ENCODE measurements at places on chromosomes 6 and 20.

- DNase-seq, result no peak
Measured at GRCh38 chr6:1620504-1621069, 10.9 kb downstream of the FOXC1 start.

DNA sequence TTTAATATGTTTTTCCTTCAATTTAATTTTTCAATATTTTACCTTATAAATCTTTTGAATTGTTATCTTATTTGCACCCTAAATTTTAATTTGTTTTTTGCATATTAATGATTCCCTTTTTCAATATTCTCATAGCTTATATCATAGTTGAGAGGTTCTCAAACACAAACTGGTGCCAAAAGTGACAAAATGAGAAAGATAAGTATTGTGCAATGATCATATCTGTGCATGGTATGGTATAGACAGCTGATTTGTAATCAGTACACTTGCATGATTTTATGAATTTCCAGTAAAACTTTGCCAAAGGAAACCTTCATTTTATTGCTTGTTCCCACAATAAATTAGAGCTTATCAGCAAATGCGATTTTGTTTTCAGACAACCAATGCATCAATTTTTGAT lies 161.0 kb upstream of the HDAC2 start:
- DNase-seq, result no peak

- peak; percentile 75 for DNase-seq
Measured at GRCh38 chr20:7770578-7770977, 169.7 kb downstream of the HAO1 start.

- no peak for DNase-seq
Measured at GRCh38 chr6:13172291-13172690, 156.0 kb downstream of the TBC1D7 start.

DNA sequence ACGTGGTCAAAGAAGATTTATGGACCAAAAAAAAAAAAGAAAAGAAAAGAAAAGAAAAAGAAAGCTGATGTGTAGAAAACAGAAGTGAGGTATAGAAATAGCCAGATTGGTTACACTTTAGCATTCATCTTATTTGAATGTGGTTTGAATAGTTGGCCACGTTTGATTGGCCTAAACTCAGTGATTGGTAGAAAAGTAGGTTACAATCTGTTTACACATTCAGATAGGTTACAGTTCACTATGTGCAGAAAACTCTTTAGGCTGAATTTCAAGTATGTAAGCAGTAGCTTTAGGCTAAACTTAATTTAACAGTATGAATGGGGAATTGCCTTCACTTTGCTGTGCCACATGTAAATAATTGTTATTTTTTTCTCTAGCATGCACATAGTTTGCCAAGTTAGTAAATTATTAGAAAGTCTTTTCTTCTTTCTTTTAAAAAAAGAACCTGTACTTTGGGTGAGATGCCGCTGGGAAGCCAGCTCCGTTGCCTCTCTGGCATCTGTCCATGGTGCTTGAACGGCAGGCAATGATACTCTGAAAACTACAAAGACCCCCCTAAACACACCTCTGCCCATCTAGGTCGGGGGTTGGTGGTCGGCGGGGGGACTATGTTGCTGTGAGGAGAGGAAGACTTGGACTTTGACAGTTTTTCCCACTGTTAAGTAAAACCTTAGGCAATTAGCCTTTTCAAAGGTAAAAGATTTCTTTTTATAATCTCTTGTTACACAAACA lies 173.0 kb downstream of the AIG1 start:
- DNase-seq, result no peak

DNA sequence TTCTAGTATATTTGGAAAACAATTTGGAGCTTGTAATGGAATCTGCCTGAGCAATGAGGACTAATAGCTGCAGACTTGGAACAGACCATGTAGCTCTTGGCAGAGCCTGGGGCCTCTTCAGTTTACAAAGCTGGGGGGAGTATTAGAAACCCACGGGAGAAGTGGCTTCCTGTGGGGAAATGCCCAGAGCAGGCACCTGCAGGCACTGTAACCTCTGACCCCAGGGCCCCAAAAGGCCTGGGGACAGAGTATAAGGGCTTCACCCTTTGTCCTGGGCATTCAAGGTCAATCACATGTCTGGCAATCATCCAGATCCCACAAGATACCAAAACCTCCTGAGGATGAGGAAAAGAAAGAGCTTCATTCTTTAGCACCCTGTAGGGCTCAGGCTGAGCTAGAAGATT lies 19.4 kb downstream of the PKIG start:
- no peak for DNase-seq

- peak; percentile 55 for DNase-seq
Measured at GRCh38 chr20:20363799-20364592, 3.9 kb upstream of the INSM1 start.

DNA sequence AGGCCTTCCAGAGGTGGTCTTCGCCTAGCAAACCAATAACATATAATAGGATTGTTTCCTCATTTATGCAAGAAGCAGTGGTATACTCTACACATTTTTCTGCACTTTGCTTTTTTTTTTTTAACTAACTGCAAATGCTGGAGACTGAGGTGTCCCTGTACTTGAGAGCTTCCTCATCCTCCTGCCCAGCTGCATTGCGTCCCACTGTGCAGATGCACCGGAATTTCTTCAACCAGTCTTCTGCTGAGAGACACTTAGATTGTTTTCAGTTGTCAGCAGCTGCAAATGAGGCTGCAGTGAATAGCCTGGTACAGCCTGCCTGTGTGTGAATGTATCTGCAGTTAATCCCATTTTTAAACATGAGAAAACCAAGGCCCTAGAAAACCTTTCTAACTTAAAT lies 11.5 kb downstream of the FGD2 start:
- no peak for DNase-seq

DNA sequence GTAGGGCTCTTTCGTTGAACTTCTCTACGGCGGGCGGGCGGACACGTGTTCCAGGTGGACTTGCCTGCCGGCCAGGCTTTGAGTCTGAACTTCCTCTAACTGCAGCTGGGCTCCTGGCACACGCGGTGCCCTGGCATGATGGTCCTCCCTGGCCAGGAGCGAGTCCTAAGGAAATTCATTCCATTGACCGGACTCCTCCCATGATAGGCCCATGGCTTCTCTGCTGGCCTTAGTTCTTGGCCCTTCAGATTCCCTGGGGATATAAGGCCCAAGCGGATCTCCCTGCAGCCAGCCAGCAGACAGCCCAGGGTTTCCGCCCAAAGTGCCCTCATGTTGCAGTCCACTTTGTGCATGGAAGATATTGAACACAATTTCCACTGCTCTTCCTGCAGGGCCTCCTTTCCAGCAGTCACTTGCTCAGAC lies 39.4 kb downstream of the TBC1D7 start:
- no peak for DNase-seq

DNA sequence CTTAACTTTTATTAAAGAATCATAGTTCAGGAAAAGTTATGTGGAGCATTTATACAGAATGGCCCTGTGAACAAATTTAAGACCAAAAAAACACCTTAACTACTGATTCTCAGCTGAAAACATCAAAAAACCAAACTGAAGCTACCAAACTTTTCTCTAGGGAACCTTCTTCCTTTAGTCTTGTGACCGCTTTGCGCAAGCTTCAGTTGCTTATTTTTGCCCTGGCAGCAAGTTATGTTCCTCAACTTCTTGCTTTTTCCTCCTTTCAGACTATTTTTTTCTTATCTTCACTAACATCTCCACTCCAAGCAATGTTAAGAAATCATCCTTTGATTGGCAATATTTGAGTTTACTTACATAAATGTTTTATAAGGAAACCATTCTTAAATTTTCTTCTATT lies 100.1 kb downstream of the MYB start:
- DNase-seq, result no peak

DNA sequence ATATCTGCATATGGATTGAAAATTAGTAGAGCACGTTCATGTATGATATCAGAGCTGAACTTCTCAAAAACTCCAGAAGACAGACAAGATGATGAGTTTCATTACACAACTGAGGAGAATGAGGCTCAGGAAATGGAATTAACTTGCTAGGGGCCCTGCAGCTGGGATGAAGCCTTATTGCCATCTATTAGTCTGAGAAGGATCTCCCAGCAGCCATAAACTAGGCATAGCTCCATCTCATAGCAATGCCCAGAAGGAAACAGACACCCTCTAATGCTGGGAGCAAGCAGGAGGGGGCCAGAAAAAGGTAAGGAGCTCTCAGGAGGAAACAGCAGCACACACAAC lies 18.0 kb downstream of the TFEB start:
- DNase-seq, result no peak

DNA sequence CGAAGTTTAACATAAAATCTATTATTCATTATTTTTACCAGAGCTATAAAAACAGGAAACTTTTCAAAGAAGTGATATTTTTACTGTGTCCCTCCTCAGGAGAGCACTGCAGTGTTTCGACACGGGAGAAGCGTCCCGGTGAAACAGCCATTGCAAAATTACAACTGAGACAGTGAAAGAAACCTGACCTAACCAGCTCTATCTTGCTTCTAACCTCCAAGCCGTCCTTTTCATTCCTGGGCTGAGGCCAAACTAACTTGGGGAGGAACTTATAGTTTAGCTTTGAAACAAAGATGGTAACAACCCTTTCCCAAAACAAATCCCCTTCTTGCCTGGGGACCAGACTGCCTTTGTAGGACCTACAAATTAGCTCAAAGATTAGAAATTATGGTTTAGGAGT lies 79.2 kb downstream of the WDR27 start:
- no peak for DNase-seq

- DNase-seq, result no peak
Measured at GRCh38 chr6:48151142-48151541, 40.1 kb upstream of the PTCHD4 start.

GRCh38 chr6:137769797-137770362 lies 97.2 kb upstream of the TNFAIP3 start:
- DNase-seq, result no peak

- DNase-seq, result no peak
Measured at GRCh38 chr20:41005361-41005729, 23.3 kb upstream of the TOP1 start.

GRCh38 chr20:24729896-24730605 lies 219.0 kb upstream of the CST7 start:
- DNase-seq, result no peak

GRCh38 chr6:2853769-2854395 lies 12.2 kb upstream of the SERPINB1 start:
- peak; percentile 87 for DNase-seq

GRCh38 chr20:33673114-33673409 lies 1.2 kb downstream of the NECAB3 start:
- DNase-seq, result no peak

- no peak for DNase-seq
Measured at GRCh38 chr6:137678451-137678850, 184.3 kb upstream of the OLIG3 start.

GRCh38 chr6:35494161-35494563 lies 2.7 kb downstream of the TEAD3 start:
- DNase-seq, result no peak

Measured in SW480 (cell line).